ENCODE measurements at places on chromosomes 3 and 15.

GRCh38 chr3:112273536-112273935 is 20.5 kb downstream of the SLC9C1 start:
- DNase-seq, result no peak

GRCh38 chr3:123693584-123694190 is 108.8 kb upstream of the HACD2 start:
- DNase-seq, result no peak

GRCh38 chr3:30764281-30764680 is 130.2 kb downstream of the GADL1 start:
- no peak for DNase-seq

DNA sequence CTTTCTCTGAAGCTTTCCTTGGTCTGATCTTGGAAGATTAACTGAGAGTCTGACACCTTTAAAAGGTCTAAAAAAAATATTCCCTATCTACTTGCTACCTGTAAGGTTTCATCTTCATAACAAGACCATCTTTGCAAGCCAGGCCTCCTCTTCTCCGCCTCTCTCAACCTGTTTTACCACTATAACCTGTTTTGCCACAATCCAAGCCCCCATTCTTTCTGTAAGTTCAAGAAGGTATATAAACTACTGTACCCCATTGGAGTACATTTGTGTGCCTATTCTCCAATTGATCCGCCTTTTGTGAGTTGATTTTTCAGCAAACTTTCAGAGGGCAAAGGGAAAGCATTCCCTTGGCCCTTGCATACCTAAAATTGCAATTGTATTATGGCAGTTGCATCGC is 319.3 kb upstream of the NECTIN3 start:
- DNase-seq, result no peak

GRCh38 chr15:34716111-34716510 is 38.7 kb downstream of the GJD2 start:
- DNase-seq, result no peak

- DNase-seq, result no peak
These were observed 40.0 kb upstream of the PLCL2 start for GRCh38 chr3:16844791-16845190.

DNA sequence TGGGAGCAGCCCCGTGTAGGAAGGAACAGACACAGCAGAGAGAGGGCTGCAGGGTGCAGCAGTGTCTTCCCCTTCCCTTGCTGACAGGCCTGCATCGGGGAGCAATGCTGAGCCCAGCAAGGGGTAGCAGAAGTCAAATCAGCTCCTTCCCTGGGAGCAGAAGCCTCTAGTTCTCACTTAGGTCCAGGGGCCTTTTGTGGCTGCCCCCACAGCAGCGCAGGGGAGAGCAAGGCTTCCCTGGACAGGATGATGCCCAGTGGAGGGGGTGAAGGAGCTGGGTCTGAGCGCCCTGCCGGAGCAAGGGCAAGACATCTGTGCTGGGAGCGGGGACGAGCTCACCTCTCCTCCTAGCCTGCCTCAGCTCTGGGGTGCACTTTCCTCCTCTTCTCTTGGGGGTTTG is 827 bp downstream of the PLCB2 start:
- no peak for DNase-seq

GRCh38 chr3:14730703-14731382 is 55.9 kb downstream of the C3orf20 start:
- no peak for DNase-seq

GRCh38 chr3:196684548-196685407 is 27.3 kb downstream of the CEP19 start:
- peak; percentile 76 for DNase-seq

DNA sequence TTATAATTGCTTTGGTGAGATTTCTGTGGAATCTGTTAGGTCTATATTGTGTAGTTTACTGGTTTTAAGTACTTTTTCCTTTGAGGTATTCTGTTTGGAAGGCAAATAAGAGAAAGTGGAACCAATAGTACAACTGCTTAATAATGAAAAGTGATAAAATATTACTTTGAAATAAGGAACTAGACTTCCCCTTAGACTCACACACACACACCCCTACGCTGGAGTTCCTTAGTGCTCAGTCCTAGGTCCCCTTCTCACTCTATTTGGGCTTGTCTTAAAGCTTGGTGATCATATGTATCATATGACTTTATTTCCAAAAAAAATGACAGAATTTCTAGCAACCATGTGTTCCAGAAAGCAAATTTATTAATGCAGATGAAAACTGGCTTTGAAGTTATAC is 494.0 kb upstream of the TGFBR2 start:
- DNase-seq, result no peak

GRCh38 chr3:112413074-112413473 is 80.1 kb downstream of the CD200 start:
- no peak for DNase-seq

- no peak for DNase-seq
These were observed 113.0 kb downstream of the PDE8A start for GRCh38 chr15:85094685-85095084.

DNA sequence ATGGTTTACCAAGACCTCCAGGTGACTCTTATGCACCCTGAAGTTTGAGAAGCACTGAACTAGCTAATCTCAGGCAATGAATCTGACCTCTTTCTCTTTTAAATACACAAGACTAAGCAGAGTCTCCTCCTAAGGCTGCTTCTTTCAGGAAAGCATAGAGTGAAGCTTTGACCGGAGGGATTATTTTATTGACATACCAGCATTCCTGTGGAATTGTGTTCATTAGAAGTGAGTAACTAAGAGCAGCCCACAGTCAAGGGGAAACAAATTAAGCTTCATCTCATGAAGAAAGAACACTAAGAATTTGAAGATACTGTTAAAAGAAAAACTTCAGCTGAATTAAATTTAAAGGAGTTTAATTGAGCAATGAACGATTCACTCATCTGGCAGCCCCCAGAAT is 963.5 kb downstream of the NTRK3 start:
- no peak for DNase-seq

DNA sequence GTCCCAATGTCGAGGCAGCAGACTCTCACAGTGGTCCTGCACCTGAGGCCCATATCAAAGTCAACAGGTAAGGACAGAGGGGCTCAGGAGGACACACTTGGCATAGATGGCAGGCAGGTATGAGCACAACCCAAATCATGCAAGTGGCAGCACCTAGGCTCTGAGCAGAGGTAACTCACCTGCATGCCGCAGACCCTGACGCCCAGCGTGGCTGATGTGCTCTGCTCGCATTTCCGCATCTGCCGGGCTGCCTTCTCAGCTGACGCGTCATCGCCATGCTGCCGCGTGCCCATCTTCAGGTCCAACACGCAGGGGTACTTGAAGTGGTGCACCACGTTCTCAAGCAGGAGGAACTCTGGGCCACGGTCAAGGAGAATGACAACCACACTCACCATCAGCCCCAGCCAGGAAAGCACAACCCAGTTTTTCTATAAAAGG is 4.2 kb upstream of the GMPPB start:
- no peak for DNase-seq

GRCh38 chr3:182710557-182711157 is 82.6 kb upstream of the ATP11B start:
- DNase-seq, result no peak

DNA sequence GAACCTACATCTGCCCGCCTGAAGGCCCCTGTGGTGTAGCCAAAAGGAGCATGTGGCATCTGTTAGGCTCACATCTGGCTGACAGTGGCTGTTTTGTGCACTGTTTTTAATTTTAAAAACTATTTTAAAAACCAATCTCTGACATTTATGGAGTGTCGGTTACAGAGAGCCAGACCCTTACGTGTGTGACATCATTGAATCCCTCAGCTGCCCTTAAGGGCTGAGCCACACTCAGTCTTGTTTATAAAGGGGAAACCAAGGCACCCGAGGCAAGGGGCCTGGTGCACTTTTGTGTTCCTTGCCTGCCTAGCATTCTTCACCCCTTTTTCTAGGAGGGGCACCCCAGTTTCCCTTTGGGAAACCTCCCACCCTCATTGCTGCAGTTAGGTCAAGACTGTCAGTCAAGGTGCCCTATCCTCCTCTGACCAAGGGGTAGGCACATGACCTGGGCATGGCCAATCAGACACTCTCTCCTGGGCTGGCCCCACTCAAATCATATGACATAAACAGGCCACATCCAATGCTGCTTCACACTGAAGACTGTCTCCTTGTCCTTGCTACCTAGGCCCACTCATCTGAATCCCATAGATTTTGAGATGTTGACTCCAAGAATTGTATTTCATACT is 105.3 kb downstream of the LSM3 start:
- DNase-seq, result no peak

DNA sequence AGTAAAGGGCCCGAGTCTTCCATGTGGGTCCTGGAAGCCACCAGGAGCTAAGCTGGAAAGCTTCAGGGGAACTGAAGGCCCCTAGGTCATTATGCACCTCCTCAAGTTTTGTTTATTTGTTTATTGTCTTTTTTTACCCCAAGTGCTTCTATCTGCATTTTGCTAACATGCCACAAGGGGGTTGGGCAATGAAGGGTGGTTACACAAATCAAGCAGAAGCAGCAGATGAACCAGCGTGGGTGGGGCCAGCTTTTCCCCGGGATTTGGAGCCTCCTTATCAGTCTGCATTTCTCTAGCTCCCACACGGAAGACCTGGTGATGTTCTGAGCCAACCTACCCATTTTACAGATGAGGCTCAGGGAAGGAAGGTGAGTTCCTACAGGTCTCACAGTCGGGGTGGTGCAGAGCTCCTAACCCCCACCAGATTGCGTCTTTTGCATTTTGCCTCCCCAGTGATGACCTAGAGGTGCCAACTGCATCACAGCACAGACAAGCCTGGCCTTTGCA is 16.8 kb downstream of the TMC3 start:
- DNase-seq, result no peak

GRCh38 chr3:117743993-117744392 is 1034.4 kb downstream of the TUSC7 start:
- no peak for DNase-seq

GRCh38 chr3:123648696-123649405 is 64.0 kb upstream of the HACD2 start:
- DNase-seq, result no peak

- DNase-seq, result no peak
These were observed 54.1 kb downstream of the LEO1 start for GRCh38 chr15:51917493-51917892.

All from stimulated activated CD4-positive, alpha-beta T cell treated with anti-CD3 and anti-CD28 coated beads, Interleukin-12 subunit alpha, Interleukin-12 subunit beta, amount 100 ng/mL, for 48 hours (primary cell).